ENCODE measurements at places on chromosomes 3 and 15.

- no peak for DNase-seq
Observed at GRCh38 chr3:45599424-45599886, 4.9 kb downstream of the LIMD1 start.

DNA sequence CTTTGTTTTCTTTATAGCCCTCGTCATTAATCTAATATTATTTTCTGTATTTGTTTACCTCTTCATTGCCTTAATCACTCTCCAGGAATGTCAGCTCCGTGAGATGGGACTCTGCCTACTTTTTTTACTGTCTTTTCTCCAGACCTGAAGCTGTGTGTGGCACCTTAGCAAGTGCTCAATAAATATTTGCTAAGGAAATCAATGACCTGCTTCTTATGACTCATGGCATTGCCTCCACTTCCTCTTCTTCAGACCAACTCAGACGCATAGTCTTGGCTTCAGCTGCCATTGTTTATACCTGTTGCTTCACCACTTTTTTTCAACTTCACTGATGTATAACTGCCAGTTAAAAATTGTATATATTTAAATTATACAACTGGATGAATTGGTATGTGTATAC lies 218.5 kb upstream of the CMC1 start:
- no peak for DNase-seq

- DNase-seq, result peak; percentile 87
Observed at GRCh38 chr15:67125589-67126502, 60.4 kb downstream of the SMAD3 start.

DNA sequence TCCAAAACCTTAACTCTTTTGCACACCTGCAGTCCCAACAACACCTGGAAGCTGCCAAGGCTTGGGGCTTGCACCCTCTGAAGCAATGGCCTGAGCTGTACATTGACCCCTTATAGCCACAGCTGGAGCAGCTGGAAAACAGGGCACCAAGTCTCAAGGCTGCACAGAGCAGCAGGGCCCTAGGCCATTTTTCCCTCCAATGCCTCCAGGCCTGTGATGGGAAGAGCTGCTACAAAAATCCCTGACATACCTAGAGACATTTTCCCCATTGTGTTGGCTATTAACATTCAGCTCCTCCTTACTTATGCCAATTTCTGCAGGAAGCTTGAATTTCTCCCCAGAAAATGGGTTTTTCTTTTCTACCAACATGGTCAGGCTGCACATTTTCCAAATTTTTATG lies 231.0 kb downstream of the ZMAT3 start:
- no peak for DNase-seq

GRCh38 chr3:127677541-127678314 lies 5.0 kb downstream of the ABTB1 start:
- DNase-seq, result peak; percentile 48

- DNase-seq, result no peak
Observed at GRCh38 chr15:35777061-35777460, 231.1 kb upstream of the DPH6 start.

- no peak for DNase-seq
Observed at GRCh38 chr3:168271932-168272331, 176.2 kb upstream of the GOLIM4 start.

DNA sequence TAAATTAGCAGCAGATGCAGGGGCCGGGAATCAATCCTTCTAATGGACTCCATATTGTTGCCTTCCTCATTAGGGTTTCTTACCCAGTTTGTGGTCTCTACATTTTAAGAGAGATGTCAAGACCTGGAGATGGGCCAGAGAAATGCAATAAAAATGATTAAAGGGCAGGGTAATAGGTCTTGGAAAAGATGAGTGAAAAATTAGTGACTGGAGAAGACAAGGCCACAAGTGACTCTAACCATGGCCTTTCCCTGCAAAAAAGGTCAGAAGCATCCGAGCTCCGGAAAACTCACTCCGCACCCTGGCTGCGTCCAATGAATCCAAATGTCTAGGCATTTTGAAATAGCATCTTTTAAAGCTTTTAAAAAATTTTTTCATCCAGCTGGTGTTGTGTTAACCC lies 152.8 kb downstream of the ARRDC4 start:
- DNase-seq, result no peak

DNA sequence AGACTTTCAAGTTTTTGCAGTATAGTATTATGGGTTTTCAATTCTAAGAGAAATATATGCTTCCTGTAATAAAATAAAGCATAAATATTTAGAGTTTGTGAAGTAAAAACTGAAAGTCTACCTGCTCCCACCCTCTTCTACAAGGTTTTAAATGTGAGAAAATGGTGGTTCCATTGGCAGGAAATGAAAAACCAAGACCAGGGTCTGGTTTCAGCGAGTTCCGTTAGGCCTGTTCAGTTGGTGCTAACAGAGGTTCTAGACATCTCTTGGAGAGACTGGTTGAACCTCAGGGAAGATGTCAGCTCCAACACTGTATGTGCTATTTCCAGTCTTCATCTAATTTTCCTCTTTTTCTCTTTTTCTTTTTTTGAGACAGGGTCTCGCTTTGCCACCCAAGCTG lies 11.8 kb upstream of the MYO1E start:
- DNase-seq, result no peak

All from sciatic nerve (tissue), 2 donors.